H9 (cell line): ENCODE measurements at places on chromosomes 1 and 21.

DNA sequence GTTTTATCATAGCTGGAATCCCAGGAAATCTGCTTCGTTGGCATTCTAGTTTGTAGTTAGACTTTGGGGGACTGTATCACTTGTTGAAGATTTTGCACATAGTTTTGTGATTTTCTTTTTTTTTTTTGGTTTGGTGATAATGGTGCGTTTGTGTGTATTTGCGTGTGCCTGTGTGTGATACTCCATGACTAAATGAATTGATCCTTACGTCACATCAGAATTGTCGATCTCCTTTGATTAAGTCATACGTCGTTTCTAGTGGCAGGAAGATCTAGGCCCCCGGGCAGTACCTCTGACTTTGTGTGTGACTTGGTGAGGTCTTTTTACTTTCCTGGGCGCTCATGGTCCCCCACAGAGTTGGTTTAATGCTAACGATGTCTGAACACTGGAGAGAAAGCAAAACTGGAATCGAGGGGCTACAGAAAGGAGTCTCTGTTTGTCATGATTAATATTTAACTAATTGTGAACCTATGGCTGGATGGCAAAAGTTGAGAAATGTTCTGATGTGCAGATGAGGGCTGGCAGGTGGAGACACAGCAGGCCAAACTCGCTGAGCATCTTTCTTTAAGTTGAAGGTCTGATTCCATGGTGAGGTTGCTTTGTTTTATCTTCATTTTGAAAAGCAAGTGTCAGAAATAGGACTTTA is 2.4 kb downstream of the RASSF5 start:
- DNase-seq: no peak

- no peak for DNase-seq
These were observed 22.8 kb downstream of the CYYR1 start for GRCh38 chr21:26550326-26550725.

GRCh38 chr1:3450983-3451382 is 3.5 kb upstream of the ARHGEF16 start:
- DNase-seq: no peak

- no peak for DNase-seq
These were observed 13.7 kb upstream of the CCN1 start for GRCh38 chr1:85566890-85567289.

- no peak for DNase-seq
These were observed 150.3 kb downstream of the IFI44 start for GRCh38 chr1:78799926-78800325.

GRCh38 chr21:26798856-26799751 is 46.1 kb downstream of the ADAMTS1 start:
- DNase-seq: no peak

- DNase-seq: no peak
These were observed 1.2 kb upstream of the SLC25A33 start for GRCh38 chr1:9537863-9538668.

DNA sequence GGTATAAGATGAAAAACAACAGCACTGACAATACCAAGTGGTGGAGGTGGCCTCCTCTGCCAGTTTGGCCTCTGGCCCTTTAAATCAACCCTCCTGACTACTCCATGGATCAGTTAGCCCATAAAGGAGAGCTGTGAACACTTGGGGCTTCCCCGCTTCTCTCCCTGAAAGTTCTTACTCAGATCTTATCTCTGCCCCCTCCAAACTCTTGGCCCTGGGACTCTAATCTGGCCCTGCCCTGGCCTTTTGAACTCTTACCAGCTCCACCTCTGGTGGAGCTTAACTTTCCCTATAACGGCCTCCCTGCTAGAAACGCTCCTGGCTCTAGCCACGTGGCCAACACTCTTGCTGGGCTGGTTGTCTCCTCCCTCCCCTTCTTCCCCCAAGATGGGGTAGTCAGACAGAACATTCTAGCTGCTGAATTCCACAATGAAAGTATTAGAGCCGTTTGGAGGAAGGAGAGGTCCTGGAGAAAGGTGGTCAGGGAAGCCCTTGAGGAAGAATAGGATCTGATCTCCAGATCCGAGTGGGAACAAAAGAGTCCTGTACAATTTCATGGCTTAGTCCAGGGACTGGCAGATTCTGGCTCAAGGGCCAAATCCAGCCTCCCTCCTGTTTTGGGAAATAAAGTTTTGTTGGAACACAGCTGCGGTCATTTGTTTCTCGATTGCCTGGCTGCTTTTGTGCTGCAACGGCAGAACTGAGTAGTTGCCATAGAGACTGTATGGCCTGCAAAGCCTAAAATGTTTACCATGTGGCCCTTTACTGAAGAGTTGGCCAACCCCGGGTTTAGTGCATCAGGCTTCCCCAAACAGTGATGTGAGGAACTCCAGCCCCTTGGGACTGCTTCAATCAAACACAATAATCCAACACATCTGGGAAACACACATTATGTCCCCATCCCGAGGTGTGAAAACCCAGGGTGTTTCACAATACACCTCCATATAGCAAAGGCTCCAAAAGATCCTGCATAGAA is 9.5 kb upstream of the PIGR start:
- DNase-seq: no peak

DNA sequence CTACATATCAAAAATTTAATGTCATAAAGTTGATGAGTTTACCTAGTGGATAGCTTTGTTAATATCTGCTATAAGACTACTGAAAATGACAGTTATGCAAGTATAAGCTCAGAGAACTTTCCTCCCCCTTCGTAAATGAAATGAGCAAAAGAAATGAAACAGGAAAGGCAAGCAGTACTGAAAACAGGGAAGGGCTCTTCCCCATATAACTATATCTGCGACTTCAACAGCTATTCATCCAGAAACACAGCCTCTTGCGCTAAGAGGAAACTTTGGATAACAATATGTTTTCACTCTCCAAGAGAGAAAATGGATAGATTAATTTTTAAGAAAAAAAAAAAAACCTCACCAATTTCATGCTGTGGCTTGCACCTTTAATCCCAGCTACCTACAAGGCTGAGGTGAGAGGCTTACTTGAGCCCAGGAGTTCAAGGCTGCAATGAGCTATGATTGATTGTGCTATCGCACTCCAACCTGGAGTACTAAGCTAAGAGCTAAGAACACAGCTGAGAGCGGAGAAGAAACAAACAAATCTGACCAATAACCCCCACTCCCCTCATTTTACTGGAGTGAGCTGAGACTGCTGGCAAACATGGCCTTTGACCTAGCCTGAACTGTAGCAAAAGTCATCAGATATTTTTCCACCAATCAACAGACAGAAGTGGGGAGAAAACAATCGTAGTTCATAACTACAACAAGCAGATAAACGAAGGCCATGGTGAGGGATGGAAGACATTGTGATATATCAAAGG is 29.0 kb downstream of the METTL18 start:
- no peak for DNase-seq

DNA sequence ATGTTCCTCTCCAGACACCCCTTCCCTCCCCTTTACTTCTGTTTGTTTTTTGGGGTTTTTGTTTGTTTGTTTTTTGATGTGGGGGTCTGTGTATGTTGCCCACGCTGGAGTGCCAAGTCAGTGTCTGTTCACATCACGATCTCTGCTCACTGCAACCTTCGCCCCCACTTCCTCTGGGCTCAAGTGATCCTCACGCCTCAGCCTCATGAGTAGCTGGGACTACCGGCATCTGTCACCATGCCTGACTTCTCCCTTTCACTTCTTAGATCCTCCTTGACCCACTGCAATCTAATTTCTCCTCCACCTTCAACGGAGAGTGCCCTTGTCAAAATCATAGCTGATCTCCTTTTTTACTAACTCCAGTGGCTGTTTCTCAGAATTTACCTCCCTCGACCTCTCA is 100.7 kb upstream of the KIF26B start:
- no peak for DNase-seq

GRCh38 chr1:206982216-206982615 is 12.0 kb upstream of the FCAMR start:
- DNase-seq: peak; percentile 68

- no peak for DNase-seq
These were observed 114.1 kb downstream of the CSMD2 start for GRCh38 chr1:34050709-34051485.

DNA sequence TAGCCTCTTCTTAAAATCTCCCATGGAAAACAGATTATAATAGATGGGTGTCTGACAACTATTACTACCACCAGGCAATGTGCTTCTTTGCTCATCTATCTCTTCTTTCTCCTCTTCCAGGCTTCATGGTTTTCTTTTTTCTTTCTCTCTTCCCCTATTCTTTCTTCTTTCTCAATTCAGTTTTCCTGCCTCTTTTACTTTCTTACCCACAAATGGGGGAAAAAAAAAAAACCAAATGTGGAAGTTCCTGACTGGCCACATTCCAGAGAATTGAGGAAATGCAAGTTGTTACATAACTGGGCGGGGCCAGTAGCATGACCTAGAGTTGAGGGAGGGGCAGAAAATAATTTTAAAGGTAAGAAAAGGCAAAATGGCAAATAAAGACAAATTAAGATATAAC is 10.9 kb upstream of the SMG7 start:
- no peak for DNase-seq

DNA sequence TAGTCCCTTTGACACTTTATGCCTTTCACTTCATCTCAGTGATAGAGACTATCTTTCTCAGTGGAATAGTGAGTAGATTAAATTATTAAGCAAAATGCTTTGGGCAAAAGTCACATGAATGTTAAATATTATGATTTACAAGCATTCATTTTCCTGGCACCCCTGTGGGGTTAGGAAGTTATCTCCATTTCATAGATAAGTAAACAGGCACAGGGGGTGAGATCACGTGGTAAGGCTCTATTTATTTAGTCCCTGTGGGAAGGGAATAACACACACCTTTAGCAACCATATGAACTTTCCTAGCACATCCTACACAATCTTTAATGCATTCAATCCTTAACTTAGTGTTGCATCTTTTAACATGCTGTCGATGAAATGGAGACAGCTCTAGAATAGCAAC is 12.3 kb downstream of the PSMB2 start:
- DNase-seq: no peak

GRCh38 chr1:207500306-207500705 is 4.3 kb downstream of the CR1 start:
- no peak for DNase-seq

DNA sequence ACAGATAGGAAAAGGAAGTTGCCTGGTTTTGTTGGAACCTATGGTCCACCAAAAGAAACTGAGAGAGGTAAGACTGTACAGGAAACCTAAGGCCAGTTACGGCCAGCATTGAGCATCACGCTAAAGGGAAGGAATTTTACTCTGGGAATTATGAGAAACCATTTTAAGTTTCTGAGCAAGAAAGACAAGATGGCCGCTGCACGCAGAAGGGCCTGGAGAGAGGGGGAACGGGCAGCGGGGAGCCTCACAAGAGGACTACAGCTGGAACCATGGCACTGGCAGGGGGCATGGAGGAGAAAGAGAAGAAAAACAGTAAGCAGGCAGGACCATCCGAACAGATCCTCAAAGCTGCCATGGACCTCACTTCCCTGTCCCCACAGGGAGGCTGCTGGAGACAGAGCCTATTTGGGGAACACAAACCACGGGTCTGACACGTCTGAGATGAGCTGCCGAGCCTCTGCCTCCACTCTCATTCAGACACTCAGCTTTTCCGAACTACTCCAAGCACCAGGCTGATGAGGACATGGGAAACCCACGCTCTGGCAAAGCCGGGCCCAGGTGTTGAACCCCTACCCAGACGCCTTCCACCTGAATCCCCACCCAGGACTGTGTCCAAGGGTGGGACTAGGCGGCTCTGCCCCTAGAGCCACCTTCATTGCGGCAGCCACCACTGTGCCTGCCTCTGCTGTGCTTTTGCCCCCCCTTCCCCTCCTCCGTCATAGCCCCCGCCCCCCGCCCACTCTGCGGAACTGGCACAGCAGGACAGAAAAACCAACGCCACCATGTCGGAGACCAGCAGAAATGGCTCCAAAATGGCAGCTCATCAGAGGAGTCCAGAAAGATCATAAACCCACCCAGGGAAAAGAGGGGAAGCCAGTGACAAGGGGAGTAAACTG is 69.0 kb downstream of the CD46 start:
- no peak for DNase-seq

GRCh38 chr1:36207339-36207738 is 16.9 kb upstream of the THRAP3 start:
- peak; percentile 69 for DNase-seq

DNA sequence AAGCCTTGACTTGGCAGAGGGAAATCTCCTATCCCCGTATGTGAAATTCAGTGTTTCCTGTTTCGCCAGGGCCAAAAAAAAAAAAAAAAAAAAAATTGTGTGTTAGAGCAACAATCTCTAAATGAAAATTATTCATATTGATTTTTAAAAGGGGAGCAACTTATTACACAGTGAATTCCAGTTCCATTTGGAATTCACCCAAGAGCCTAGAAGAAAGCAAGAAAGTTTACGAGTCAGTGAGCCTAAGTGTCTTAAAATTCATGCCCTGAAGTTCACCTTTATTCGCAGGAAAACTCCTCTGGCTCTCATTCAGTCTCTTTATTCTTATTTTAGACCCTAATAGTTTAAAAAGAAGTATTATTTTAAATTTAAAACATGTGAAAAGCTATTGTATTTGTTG is 42.1 kb upstream of the HUNK start:
- no peak for DNase-seq

DNA sequence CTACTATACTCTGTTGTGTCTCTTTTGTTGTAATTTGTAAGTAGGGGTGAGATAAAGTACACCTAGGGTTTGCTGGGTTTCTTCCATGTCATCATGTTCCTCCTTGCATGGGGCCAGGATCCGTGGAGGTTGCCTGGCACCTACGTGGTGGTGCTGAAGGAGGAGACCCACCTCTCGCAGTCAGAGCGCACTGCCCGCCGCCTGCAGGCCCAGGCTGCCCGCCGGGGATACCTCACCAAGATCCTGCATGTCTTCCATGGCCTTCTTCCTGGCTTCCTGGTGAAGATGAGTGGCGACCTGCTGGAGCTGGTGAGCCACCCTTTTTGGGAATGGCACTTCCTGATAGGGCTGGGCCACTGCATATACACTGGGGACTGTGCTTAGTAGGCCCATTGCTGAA is 4.4 kb downstream of the PCSK9 start:
- no peak for DNase-seq

DNA sequence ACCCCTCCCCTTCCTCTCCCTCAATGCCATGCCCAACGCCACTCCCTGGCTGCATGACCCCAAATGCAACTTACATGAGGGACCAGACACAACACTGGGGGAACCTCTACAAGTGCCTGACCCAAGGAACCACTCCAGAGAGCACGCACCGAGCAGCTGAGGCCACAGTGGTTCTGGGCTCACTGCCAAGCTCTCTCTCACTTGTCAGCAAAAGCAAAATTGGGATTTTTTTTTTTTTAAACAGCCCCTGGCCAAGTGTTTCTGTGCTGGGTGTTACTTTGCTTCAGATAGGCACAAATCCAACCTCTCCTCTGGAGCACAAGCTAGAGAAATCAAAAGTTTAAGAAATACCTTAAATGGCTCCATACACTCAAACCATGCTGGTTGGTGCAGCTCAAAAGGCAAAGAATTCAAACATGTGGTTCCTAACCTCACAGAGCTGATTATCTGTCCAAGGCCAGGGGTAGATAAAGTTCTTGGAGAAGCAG is 363.0 kb downstream of the SETD4 start:
- DNase-seq: no peak
